ENCODE measurements at places on chromosomes 6 and 20.

DNA sequence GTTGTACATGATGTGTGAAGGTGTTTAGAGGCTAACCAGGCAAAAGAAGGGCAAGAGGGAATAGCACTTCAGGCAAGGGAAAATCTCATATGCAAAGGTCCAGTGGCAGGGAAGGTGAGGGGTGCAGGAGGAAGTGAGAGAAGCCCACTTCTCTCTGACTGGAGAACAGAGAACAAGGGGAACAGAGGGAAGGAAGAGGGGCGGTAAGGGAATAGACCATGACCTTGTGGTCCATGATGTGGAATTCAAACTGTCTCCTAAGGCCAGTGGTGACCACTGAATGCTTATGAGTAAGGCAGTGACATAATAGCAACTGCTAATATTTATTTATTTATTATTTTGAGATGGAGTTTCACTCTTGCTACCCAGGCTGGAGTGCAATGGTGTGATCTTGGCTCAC, 20.6 kb upstream of the SLC9A8 start:
- DNase-seq: no peak

DNA sequence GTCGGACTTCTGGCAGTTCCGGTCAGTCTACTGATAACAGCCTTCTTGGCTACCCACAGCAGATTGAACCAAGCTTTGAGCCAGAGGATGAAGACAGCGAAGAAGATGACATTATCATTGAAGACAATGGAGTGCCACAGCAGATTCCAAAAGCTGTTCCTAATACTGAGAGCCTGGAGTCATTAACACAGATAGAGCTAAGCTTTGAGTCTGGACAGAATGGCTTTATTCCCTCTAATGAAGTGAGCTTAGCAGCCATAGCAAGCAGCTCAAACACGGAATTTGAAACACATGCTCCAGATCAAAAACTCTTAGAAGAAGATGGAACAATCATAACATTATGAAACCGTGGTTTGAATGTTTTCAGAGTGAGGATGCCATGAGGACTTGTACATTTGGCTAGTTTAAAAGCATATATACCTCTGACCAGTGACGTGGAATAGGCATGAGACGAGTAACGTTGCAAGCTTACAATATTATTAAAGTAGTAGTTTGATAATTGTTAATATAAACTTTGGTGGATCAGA, 18.8 kb downstream of the PARD6B start:
- DNase-seq: no peak

- DNase-seq: no peak
Measured at GRCh38 chr6:118918329-118918725, 16.6 kb downstream of the MCM9 start.

- no peak for DNase-seq
Measured at GRCh38 chr6:157316871-157317814, 6.2 kb downstream of the TMEM242 start.

GRCh38 chr6:137685798-137686375, 181.2 kb upstream of the TNFAIP3 start:
- no peak for DNase-seq

GRCh38 chr6:127923135-127923534, 22.3 kb upstream of the THEMIS start:
- no peak for DNase-seq

GRCh38 chr20:19621072-19621471, 137.0 kb upstream of the RIN2 start:
- no peak for DNase-seq

DNA sequence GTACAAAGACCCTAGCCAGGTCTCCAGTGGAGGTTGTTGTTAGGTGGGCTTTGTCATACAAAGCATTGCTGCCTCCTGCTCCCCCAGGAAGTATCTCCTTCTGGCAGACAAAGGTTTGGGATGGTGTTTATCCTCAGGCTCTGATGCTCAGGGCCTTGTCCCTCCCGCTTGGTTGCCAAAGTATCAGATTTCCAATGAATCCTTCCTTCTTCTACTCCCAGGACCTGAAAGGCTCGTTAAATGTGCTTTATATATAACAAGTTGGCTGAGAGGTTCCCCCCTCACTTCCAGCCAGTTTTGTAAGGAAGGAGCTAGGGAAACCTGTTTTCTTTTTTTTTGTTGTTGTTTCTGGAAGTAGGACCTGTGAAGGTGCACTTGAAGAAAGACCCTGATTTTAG, 14.4 kb downstream of the PTK7 start:
- DNase-seq: no peak

- DNase-seq: no peak
Measured at GRCh38 chr6:77883851-77884250, 231.0 kb downstream of the MEI4 start.

GRCh38 chr20:32461836-32462600, 103.9 kb downstream of the ASXL1 start:
- DNase-seq: no peak

GRCh38 chr6:31489086-31489485, 8.9 kb upstream of the MICB start:
- DNase-seq: no peak

- DNase-seq: no peak
Measured at GRCh38 chr6:137764464-137764863, 102.6 kb upstream of the TNFAIP3 start.

DNA sequence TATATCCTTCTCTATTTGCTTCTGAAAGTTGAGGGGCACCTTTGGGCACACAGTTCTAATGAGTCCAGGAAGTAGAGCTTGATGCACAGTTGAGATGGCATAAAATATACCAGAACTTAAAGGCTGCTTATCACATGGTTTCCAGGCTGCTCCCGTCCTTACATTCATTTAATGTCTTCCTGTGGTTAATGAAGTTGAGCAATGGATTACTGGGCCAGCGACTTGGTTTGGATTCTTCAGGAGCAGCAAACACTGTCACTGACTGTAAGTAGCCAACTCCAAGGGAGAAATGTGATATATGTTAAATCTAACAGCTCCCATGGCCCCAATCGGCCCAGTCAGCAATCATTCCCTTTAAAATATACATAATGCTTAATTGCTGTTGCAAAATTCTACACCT, 9.0 kb upstream of the TSHZ2 start:
- DNase-seq: no peak

- DNase-seq: no peak
Measured at GRCh38 chr6:42091718-42092023, 41.3 kb downstream of the TAF8 start.
